ENCODE measurements at places on chromosomes 4 and X.
A peak's percentile ranks its signal among the peaks of the same experiment; 100 is the strongest.

GRCh38 chr4:119721878-119722277 is 93.3 kb upstream of the PDE5A start:
- DNase-seq: no peak

DNA sequence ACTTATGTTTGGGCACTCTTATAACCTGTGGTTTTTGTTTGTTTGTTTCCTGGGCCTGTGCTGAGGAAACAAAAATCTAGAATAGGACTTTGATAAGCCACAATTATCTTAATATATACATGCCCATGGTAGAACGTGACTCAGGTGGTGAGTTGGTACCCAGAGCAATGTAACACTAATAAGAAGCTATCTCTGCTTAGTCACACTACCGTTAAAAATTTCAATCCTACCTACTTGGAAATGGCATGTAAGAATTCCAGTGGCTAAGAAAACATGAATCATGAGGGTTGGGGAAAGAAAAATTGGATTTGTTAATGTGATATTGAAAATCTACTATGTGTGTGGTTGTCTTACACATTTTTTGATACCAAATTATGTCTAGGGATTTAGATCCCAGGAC is 30.5 kb upstream of the ADGRG2 start:
- DNase-seq: no peak

- DNase-seq: no peak
Observed at GRCh38 chrX:152901816-152902501, 4.1 kb downstream of the ZNF185 start.

- DNase-seq: no peak
Observed at GRCh38 chr4:153647975-153648374, 36.1 kb upstream of the TLR2 start.

DNA sequence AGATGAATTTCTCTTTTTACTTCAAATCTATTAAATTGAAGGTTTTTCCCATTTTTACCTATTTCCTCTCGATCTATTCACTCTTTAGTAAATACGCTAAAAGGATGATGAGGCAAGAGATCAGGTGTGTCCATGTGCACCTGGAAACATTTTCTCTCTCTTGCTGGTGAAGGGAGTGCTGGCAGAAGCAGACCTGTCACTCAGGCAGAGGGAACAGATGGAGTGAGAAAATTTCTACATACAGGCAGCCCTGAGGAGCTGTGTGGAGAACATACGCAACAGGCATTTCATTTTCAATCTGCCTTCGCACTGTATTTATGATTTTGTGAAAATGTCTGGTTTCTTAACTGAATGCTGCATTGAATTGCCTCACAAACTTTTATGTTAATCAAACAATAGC is 249.5 kb downstream of the GPM6A start:
- no peak for DNase-seq

- no peak for DNase-seq
Observed at GRCh38 chr4:87977521-87978278, 2.2 kb downstream of the SPP1 start.

DNA sequence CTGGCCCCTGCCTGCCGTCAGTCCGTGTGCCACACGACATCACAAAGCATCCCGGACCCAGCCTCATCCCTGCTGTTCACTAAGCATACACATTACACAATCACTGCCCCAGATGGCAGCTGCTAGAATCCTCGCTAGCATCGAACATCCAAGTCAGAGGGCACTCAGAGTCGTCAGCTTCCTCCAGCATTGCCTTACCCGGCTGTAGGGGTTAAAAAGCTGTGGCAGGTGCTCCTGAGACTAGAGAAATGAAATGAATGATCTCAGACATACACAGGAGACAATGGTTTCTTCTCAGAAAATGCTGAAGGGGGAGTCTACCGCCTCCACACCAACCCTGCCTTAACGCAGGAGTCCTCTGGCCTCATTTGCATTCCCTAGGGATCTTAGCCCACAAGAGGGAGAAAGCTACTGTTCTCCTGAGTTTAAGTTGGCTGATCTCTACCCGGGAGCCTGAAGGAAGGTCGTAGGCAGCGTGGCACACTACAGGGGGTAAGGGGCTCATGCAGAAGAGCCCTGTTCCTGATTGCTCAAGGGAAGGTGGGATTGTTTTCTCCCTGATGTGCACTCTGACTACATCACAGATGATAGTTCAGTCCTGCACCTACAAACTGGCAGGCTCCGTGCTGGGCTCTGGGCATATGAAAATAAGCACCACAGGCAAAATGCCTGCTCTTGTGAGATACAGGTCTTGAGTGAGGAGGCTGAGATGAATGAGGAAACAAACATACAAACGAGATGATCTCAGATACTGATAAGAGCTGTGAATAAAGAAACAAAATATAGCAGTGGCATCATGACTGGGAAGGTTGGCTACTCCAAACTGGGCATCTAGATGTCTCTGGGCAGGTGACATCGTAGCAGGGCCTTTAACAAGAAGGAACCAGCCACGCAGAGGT is 2.6 kb upstream of the KIAA0232 start:
- peak; percentile 50 for DNase-seq

GRCh38 chr4:171981185-171981584 is 168.0 kb downstream of the GALNTL6 start:
- no peak for DNase-seq

DNA sequence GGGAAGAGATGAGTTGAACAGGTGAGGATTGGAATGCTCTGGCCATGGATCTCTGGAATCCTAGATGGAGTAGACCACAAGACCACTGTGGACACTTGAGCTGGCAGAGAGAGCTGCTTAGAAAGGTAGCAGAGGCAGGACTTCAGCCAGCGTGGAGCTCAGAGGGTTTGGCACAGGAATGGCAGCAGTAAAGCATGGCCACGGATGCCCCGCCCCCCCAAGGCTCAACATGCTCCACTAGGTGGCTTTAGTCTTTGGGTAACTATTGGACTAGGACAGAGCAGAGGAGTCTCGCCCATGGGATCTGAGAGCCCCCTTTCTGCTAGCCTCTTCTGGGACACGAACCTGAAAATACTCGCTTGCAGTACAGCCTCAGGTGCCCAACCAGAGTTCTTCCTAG is 150.1 kb upstream of the NEIL3 start:
- no peak for DNase-seq
